HT-29 (cell line): ENCODE measurements at places on chromosomes 3 and 15. TPM values are rescaled to one million over a fixed set of nuclear protein-coding genes. Genes with fewer than 3 reads are reported as not detected.

Gene PLA1A
- total RNA-seq: not detected in 2 replicates

Gene CHRM5
- total RNA-seq: not detected in 2 replicates

Gene VIPR1
- total RNA-seq: 60.4 and 74.4 TPM in 2 replicates

Gene COL6A5
- not detected in 2 replicates for total RNA-seq

Gene RAB27A
- 0.63 and 1.4 TPM in 2 replicates for total RNA-seq

GRCh38 chr3:38331257-38332022 is 15.1 kb upstream of the XYLB start:
- DNase-seq: no peak

- DNase-seq: no peak
Observed at GRCh38 chr15:83285979-83286553, 1.6 kb upstream of the BNC1 start.

GRCh38 chr3:128352326-128352725 is 114.4 kb downstream of the DNAJB8 start:
- no peak for DNase-seq

DNA sequence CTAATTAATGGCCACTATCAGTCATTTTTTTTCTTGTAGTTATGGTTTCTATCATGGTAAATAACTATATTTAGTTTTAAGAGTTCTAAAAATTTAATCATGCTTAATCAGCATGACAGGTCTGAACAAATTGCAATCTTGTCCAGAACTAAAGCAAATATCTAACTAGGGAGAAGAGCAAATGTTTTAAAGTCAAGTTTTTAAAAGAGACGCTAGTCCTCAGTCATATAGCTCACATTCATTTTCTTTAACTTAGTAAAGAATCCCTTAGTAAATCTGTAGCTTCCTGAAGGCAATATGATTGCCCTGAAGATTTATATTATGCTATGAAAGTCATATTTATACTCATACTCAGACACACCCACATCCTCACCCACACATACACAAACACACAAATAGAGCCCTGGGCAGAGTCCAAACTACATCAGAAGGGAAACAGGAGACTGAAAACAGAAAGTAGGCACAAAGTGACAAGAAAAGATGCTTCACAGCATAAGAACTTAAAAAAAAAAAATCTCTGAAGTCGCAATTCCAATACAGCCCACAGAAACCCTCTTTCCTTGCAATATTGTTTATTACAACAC is 1149.1 kb downstream of the SI start:
- DNase-seq: no peak

- DNase-seq: peak; percentile 35
Observed at GRCh38 chr3:19543212-19543841, 390.7 kb downstream of the EFHB start.

DNA sequence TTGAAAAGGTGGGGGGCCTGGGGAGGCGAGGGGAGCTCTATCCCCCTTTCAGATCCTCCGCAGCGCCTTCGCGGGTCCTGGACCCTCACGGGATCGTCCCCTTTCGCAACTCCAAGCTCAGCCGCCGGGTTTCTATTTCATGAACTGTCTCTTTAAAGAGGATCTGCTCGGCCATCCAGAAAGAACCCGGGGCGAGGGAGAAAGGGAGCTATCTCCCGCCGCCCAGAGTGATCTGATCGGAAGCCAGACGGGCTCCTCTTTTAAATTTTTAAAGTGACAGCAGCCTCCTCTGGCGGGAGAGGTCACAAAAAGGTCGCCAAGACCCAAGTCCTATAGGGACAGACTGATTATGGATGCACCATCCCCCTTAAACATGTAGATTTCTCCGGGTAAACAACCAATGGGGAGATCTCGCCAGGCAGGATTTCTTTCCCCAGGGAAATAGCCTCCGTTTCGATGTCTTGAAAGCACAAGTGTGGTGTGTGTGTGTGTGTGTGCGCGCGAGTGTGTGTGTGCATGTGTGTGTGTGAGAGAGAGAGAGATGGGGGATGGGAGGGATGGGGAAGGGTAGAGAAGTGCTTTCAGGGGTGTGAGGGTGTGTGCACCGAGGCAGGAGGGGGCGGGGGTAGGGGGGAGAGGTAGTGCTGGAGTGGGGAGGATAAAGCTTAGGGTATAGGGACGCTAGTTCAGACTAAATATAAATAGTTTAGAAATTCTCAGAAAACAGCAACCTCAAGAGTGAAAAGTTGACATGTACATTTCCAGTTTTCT is 516.1 kb downstream of the MECOM start:
- peak; percentile 86 for DNase-seq

GRCh38 chr3:19485267-19485666 is 337.0 kb downstream of the KCNH8 start:
- DNase-seq: no peak

DNA sequence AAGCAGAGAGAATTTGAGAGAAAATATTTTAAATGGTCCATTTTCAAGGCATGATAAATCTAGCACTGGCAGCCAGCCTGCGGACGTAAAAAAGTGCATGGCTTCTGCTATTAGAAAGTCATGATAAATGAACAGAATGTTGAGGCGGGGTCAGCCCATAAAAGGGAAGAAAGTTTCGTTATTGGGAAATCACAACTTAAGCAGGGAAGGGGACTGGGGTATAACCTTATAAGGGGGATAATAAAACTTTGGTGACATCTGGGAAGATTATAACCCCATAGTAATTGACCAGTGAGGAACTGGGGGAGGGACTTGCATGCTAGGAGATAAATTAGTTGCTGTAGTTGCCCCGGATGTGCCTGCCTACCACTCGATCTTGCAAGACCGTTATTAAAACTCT is 88.4 kb upstream of the PLSCR4 start:
- no peak for DNase-seq

DNA sequence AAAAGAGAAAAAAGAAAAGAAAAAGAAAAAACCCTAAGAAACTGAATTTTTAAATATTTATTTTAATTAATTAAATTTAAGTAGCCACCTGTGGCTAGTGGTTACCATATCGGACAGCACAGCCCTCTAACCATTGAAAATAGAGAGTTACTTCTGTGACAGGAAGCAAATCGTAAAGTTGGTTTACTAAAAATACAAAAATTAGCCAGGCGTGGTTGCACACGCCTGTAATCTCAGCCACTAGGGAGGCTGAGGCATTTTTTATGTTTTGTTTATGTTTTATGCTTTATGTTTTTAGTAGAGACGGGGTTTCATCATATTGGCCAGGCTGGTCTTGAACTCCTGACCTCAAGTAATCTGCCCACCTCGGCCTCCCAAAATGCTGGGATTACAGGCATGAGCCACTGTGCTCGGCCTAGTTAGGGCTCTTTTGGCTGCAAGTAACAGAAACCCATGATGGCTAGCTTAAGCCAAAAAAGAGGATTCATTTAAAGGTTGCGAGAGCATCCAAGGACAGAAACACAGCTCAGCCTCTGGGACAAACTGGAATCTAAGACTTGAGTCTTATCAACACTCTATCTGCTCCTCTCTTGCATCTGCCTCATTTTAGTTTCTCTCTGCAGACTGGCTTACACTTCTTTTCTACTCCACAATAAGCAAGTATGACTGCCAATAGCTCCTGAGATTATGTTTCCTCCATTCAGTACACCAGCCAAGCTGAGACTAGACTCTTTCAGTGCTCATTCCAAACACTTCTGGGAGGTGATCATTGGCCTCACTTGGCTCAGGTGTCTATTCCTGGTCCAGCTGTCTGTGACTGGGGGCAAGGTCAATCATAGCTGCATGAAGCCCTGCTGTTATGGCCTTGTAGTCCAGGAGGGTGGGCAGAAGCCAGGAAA is 6.8 kb upstream of the SKIL start:
- DNase-seq: no peak

DNA sequence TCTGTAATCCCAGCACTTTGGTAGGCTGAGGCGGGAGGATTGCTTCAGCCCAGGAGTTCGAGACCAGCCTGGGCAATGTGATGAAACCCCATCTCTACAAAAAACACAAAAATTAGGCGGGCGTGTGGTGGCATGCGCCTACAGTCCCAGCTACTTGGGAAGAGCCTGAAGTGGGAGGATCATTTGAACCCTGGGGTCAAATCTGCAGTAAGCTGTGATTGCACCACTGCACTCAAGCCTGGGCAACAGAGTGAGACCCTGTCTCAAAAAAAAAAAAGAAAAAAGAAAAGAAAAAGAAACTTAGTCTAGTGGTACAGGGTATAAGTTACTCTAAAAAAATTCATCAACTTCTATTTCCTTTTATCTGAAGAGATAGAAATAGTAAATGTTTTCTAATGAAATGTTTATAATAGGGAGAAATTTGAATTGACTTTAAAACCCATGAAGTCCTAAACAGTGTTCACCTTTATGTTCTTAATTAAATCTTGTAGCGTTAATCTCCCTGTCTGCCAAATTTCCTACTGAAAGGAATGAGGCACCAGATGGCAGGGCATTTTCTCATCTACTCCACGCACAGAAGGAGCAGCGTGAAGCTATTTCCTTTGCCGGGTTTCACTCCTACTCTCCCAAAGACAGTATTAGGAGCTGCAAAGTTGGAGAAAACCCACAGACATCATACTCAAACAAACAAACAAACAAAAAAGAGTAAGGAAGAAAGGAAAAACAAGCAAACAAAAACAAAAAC is 1.9 kb downstream of the PCLAF start:
- DNase-seq: no peak

GRCh38 chr15:100829457-100829856 is 50.2 kb upstream of the ALDH1A3 start:
- no peak for DNase-seq

DNA sequence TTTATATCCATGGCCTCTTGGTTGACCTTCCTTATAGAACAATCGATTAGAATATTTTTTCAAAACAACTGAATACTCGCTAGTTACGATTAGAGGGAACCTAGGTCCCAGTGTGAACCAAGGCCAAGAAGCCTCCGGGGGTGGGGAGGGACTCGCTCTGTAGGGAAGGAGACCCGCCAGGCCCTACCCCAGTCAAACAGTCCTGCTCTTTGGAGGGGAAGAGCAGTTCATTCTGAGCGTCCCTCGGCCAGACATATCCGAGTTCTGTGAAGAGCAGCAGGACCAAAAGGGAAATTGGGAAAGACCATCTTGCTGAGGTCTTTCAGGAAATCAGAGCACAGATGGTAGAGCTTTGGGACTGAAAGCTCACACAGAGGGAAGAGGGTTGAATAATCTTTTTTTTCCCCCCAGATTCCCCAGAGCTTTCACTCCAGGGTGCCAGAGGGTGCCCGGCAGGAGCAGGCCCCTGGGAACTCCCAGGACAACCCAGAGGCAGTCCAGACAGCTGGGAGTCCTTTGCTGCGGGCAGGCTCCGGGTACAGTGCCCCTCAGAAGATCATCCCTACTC is 137.2 kb upstream of the HES1 start:
- no peak for DNase-seq

DNA sequence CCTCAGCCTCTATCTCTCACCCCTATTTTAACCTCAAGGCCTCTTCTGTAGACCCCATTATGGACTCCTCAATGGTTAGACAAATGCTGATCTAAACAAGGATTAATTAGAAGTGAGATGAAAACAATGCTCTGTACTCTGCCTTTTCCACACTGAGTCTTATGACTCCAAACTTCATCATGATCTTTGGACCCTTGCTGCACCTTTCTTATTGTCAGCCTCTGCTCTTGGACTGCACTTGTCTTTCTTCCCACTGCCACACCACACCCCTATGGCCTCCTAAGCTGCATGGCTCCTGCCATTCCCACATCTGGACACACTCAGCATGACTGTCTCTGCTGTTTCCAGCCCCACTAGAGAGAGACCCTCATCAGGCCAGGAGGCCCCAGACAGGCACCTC is 348.2 kb downstream of the RORA start:
- DNase-seq: no peak

DNA sequence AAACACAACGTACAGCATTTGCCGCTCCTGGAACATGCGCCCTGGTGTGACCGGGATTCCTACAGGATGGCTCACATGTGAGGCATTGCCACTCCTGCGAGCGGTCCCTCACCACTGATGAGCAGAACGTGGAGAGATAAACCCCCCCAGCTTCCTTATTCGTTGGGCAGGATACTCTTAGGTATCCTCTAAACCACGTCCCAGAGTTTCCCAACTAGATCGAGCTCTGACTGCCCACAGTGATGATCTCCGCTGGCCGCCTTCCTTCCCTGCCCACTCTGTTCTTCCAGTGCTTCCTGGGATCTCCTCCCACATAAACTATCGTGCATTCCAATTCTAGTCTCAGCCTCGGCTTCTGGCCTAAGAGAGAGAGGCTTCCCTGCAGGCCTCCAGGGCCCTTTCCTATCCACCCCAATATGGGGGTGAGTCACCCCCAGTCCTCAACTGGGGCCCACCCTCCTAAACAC is 91.8 kb downstream of the TOP2B start:
- DNase-seq: no peak

DNA sequence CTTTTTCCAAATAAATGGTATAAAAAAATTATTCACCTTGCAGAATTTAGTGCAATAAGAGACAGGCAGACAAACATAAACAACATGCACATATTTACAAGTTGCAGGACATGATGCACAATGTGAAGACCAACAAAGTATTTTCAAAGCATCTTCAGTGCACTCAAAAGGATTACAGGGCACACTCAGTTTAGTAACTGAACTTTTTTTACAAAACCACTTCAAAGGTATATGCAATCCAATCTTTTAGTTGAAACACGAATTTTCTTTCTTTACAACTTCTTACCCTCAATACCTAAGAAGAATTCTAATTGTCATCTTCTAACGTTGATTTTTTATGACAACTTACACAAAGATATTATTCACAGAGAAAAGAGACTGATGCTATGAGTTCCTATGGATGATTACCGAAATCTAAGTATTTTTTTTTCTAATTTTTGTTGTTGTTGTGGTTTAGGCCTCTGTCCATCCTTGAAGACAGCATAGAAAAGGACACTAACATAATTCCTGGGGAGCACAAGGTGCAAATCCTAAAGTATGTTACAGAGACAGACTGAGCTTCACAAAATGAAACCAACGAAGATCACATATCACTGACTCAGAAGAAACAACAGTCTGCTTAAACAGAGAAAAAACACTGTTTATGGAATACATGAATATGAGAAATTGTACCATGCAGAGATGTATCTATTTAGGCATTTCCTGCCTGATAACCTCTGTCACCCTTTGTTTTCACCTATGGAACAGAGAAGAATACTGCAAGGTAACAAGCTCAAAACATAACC is 50.3 kb downstream of the ZMAT3 start:
- DNase-seq: no peak

DNA sequence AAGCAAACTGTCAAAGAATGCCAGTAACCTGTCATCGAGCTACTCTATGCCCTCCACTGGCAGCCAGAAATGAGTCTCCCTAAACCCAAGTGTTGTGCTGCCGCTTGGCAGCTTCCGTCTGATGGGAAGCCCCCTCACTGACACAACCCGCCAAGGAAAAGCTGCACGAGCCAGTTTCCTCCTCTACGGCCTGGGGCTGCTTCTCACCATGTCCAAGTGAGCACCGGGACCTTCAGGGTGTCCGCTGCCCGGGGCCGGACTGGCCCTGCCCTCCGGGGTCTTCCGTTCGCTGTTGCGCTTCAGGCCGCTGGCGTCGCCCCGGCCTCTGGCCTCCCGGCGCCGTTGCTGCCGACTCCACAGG is 490 bp downstream of the TOMM70 start:
- peak; percentile 60 for DNase-seq

GRCh38 chr3:26623419-26624208 is 1.0 kb downstream of the LRRC3B start:
- no peak for DNase-seq

DNA sequence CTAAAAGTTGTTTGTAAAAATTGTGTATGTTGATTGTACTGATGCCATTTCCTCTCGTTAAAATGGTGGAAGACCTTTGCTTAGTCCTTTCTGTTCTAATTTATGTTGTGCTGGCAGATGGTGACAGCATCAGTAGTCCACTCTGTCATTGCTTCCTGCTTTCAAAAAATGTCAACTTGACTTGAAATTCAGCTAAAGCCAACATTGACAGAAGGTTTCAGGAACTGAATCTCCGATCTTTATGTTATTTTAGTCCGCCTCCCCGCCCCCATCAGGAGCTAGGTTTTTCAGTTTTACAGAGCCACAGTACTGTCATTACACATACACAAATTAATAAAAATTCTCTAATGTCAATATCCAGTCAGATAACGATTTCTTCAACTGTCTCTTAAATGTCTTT is 1.5 kb downstream of the CEP63 start:
- DNase-seq: no peak
